Ascending aorta (tissue), 2 donors: ENCODE measurements at places on chromosomes 6 and 20.

DNA sequence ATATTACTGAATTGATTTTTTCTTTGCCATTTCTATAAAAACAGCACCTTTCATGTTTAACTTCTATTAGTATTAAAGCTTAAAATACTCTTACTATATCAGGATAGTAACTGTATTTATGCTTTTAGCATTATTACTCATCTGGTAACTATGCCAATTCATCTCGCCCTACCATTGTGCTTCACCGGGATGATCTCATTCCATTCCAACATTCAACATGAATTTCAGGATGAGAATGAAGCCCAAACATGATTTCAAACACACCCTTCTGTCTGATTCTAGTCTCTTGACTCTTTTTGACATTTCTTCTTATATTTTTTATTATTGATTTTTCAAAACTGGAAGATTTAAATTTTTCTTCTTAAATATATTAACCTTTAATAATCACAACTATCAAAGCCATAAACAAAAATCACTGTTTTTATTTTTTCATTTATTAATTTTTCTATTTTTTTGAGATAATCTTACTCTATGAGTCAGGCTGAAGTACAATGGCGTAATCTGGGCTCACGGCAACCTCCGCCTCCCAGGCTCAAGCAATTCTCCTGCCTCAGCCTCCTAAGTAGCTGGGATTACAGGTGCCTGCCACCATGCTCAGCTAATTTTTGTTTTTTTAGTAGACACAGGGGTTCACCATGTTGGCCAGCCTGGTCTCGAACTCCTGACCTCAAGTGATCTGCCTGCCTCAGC, 46.7 kb downstream of the GJA1 start:
- no peaks in the 10 kb centered on the region for H3K36me3 ChIP-seq
- H3K27ac ChIP-seq: no peak overlapping the region
- H3K4me1 ChIP-seq: peaks cover 2% of the 10 kb centered on the region
- no peak overlapping the region for H3K4me3 ChIP-seq

DNA sequence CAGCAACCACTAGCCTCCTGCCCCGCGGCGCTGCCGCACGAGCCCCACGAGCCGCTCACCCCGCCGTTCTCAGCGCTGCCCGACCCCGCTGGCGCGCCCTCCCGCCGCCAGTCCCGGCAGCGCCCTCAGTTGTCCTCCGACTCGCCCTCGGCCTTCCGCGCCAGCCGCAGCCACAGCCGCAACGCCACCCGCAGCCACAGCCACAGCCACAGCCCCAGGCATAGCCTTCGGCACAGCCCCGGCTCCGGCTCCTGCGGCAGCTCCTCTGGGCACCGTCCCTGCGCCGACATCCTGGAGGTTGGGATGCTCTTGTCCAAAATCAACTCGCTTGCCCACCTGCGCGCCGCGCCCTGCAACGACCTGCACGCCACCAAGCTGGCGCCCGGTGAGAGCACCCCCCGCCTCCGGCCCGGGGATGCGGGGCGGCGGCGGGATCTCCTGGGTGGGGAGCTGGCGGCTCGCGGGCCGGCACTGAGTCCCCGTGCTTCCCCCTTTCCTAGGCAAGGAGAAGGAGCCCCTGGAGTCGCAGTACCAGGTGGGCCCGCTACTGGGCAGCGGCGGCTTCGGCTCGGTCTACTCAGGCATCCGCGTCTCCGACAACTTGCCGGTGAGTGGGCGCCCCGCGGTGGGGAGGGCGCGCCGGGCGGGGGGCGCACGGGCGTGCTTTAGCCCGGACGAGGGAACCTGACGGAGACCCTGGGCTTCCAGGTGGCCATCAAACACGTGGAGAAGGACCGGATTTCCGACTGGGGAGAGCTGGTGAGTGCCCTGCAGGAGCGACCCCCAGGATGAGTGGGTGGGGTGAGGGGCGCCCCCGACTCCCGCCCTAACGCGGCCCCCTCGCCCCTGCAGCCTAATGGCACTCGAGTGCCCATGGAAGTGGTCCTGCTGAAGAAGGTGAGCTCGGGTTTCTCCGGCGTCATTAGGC, 585 bp downstream of the PIM1 start:
- H3K36me3 ChIP-seq: peaks cover 33% of the 10 kb centered on the region
- no peaks in the 10 kb centered on the region for H3K27me3 ChIP-seq
- DNase-seq: no peak
- peak overlapping the region; percentile 93 for H3K27ac ChIP-seq
- no peaks in the 10 kb centered on the region for H3K4me1 ChIP-seq

DNA sequence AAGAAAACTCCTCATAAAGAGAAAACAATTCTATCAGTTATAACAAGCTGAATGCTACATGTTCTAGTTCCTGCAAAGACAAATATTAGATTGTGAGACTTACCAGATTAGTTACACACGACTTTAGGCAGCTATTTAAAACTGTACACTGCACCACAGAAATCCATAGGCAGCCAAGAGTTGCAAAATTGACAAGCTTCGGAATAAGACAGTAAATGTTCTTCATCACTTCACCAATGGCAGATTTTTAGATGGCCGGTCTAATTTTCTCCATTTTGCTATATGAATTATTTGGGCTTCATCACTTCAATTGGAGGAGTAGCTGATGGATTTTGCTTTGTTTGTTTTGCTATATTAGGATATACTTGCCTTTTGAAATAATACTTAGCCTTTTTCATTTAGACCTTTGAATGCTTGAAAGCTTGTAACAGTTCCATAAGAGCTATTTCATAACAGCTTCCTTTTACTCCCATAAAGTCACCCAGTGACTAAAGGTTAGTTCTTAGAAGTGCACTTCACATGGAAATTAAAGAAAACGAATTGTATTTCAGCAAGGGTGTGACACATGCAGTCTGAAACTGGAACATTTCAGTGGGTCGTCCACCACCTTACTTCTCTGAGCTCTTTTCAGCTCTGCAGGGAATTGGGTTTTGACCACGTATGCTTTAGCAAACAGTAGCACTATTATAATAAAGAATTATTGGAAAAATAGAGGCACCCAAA, at the start of gene ROS1:
TSS of gene ROS1 (minus strand) at position 512 of the 723 bp plus-strand sequence. CDS start at position 226, 286 bp downstream.
- H3K4me1 ChIP-seq: no peaks in the 10 kb centered on the region
- no peaks in the 10 kb centered on the region for H3K27me3 ChIP-seq
- no peak within 1 kb of the TSS for H3K4me3 ChIP-seq
- no peak for DNase-seq

- H3K4me3 ChIP-seq: no peak overlapping the region
- H3K27ac ChIP-seq: no peak overlapping the region
- H3K27me3 ChIP-seq: no peaks in the 10 kb centered on the region
- no peak for DNase-seq
Observed at GRCh38 chr6:81084776-81085430, 667.6 kb downstream of the TENT5A start.

- H3K27ac ChIP-seq: no peak overlapping the region
- peak overlapping the region; percentile 37 for H3K4me3 ChIP-seq
- DNase-seq: no peak
- no peaks in the 10 kb centered on the region for H3K4me1 ChIP-seq
- H3K36me3 ChIP-seq: no peaks in the 10 kb centered on the region
Observed at GRCh38 chr6:90413867-90414266, 117.2 kb upstream of the BACH2 start.

- no peaks in the 10 kb centered on the region for H3K27me3 ChIP-seq
- no peaks in the 10 kb centered on the region for H3K36me3 ChIP-seq
- H3K4me3 ChIP-seq: no peak overlapping the region
- DNase-seq: peak; percentile 76
Observed at GRCh38 chr20:40497899-40498691, 190.9 kb downstream of the MAFB start.

DNA sequence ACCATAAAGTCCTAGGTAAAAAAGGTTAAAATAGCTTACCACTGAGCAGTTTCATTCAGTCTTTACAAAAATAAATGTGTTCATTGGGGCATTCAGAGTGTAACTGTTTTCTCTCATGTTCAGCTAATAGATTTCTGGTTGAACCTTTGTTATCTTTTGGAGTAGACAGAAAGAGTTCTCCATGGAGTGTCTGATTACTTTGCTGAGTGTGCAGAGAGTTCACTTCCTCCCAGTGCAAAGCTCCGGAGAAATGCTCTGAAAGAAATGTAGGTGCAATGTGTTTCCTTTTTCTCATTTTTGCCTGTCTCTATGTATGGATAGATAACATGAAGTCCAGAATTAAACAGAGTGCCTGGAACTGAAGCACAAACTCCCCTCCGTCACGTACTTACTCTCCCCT, 52.6 kb downstream of the JAG1 start:
- H3K27me3 ChIP-seq: no peaks in the 10 kb centered on the region
- peaks cover 30% of the 10 kb centered on the region for H3K4me1 ChIP-seq
- no peaks in the 10 kb centered on the region for H3K36me3 ChIP-seq
- no peak overlapping the region for H3K4me3 ChIP-seq

DNA sequence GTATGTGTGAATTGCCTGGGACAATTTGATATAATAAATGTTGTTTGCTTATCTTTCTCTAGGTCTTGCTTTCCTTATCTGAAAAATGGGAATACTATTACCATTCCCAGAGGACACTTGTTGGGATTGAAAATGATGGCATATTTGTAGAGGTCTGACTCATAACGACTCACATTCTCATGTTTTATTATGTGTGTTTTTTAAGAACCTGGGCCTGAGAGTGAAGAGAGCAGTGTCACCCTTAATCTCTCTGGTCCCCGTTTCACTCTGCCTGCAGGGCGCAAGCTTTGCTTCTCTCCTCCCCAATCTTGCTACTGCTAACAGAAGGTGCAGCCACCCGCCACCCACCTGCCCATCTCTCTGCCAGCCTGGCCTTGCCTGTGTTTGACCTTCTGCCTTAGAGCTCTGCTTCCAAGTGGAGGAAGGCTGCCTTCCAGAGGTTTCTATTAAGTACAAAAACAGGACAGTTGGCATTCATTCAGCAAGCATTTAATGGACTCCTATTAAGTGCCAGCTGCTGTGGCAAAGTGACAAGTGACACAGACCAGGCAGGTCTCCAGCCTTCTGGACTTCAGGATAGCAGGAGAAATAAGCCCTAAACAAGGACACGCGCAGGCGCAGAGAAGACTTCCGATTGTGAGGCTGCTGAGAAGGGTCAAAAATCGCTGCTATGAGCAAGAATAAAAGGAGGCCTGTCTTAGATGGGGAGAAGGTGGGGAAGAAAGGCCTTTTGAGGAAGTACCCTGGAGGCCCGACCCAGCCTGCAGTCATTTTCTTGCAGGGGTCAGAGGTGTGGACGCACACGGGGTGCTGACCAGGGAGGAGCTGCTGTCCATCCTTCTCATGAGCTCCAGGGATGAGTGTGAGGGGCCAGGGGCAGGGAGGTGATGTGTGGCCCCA, 112.5 kb downstream of the JPH2 start:
- H3K4me1 ChIP-seq: no peaks in the 10 kb centered on the region
- H3K27me3 ChIP-seq: no peaks in the 10 kb centered on the region
